ENCODE measurements at places on chromosomes 3 and 15.

- DNase-seq, result peak; percentile 79
Observed at GRCh38 chr15:75349851-75350588, 3.2 kb downstream of the NEIL1 start.

DNA sequence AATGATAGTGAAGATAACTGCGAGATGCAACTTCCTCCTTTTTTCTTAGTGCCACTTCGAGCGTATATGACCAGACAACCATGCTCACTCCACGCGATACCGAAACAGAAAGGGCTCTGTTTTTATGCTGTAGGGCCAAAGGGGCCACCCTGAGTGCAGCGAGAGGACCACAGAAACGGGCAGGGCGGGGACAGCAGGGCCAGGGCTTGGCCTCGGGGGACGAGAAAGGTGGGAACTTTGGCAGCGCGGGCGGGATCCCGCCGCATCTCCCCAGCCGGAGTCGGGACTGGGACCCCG lies 483 bp downstream of the VPS13C start:
- DNase-seq, result peak; percentile 73

DNA sequence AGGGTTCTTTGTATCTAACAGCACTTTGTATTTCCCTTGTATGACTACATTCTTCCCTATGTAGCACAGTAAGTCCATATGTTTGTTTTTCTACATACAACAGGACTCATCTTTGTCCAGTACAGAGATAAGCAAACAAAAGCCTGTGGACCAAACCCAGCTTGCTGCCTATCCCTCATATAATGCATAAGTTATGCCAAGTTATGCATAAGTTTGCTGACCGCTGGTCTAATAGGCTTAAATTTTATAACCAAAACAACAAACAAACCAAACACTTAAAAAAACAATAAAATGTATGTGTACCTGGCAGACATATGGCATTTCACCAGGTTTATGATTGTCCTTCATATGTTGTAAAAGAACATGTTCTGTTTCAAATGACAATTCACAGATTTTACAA lies 56.0 kb downstream of the ZNF280D start:
- no peak for DNase-seq

DNA sequence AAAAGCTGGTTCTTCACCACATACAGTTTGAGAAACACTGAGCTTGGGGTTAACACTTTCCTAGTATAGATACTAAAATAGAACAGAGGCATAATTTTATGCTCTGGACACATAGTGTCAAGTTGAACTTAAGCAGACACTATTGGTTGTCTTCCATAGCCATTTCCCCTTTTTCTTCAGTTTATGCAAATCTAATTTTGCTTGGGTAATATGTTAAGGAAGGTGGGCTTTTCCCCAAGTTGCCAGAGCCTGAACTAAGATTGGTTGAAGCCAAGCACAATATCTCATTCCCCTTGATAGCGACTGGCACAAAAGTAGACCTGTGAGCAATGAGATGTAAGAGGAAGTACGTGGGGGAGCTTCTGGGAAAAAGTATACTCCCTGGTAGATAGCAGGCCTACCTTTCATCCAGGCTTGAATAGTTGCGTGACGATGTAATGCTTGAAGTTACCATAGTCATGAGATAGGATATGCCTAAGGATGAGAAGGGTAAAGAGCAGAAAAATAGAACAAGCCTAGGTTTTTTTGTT lies 4.5 kb upstream of the POPDC2 start:
- no peak for DNase-seq

GRCh38 chr3:47586746-47587145 lies 8.1 kb upstream of the CSPG5 start:
- DNase-seq, result no peak

- no peak for DNase-seq
Observed at GRCh38 chr3:178982137-178982536, 89.5 kb downstream of the ZMAT3 start.

DNA sequence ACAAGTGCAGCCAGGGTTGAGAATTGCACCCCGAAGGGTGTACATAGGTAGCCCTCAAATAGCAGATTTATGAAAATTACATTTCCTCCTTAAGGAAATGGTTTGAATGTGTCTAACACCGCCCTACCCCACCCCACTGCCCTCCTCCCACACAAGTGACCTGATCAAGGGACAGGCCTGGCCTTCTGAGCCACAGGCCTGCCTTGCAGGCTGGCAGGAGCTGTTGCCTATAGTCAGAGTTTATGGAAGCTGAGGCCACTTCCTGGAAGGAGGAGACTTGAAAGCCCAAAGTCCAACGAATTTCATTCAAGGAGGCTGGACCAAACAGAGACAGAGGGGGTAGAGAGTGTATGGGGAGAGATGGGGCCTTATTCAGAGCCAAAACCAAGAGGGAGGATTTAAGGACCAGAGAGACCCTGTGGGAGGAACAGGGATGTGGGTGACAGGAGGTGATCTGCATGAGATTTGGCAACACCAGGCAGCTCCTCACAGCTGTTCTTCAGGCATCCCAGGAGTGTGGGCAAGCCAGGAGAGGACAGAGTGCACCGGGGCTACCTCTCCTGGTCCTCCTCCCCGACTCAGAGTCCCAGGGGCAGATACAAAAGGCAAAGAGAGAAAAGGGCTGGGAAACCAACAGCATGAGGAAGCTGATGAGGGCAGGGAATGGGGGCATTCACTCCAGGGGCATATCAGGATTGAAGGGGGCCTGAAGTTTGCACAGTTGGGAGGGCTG lies 100.4 kb upstream of the HES1 start:
- no peak for DNase-seq

- DNase-seq, result no peak
Observed at GRCh38 chr3:3851621-3852323, 52.5 kb downstream of the LRRN1 start.

GRCh38 chr3:140717921-140718320 lies 40.1 kb downstream of the TRIM42 start:
- DNase-seq, result no peak

- DNase-seq, result no peak
Observed at GRCh38 chr3:147200545-147200944, 205.8 kb downstream of the ZIC4 start.

DNA sequence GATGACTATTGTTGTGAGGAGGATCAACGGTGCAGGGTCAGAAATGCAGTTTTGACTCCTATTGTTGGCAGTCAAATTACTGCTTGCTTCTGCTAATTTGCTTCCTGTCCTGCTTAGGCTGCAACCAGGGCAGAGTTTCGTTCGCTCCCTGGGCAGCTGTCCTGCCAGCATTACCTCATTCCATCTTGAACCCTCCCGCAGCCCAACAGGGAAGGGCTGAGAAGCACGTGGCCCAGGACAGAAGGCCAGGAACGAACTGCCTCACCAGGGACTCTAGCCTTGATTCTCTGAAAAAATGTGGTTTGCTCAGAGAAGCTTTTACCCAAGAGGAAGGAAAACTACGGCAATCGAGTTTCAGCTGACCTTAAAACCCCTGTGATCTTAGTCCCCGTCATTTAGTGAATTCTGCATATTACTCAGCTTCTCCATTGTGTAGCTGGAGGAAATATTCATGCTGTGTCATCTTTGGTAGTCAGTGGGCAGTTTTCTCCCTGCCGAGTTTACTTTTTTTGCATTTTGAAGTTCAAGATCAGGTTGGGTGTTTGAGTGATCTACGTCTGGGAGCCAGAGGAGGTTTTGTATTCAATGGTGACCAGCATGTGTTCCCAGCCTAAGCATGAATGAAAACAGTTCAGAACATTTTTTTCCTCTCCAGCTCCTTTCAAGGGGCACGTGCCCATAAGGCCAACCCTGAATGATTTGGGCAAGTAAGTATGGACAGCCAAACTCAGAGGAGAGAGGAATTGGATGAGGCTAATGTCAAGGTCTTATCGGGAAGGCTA lies 23.0 kb downstream of the TLNRD1 start:
- peak; percentile 46 for DNase-seq

- DNase-seq, result peak; percentile 82
Observed at GRCh38 chr15:34583399-34584329, at the start of gene GOLGA8B. Gene GOLGA8B, minus strand, starts transcription at chr15:34583651. Its CDS starts 47,739 bp downstream, at chr15:34535912.

DNA sequence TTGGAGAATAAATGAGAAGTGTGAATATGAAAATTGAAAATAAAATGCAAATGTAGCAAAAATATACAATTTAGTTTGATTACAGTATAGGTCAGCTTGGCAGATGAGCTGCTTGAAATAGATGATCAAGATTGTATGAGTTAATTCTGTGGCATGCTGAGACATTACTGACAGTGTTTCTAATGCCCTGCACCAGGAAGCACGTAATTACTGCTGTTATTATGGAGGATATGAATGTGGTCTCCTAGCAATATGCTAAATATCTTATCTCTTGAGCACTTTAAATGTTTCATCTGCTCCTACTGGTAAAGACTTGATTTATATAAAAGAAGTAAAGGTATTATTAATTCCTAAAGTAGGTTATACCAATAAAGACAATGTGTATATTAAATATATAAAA lies 1015.5 kb downstream of the PLOD2 start:
- no peak for DNase-seq

GRCh38 chr3:189158034-189158433 lies 13.7 kb upstream of the TPRG1 start:
- DNase-seq, result no peak

DNA sequence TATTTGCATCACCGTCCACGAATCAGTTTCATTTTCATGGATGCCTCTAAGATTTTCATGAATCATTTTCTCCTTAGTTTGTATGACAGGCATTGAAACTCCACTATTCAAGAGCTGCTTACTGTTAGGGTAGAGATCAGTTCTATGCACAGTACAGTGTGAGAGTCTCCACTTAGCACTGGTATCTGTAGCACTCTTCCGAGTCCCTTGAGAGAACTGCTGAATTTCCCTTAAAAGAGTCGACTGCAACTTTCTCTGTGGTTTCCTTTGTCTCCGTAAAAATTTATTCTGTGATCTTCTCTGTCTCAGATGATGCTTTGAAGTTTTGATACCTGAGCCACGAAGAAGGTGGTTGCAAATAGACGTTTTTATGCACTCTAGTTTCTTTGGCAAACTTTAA lies 14.8 kb downstream of the GTPBP8 start:
- no peak for DNase-seq

GRCh38 chr3:194447657-194448056 lies 39.1 kb downstream of the ATP13A3 start:
- no peak for DNase-seq

GRCh38 chr3:186260726-186261125 lies 101.3 kb downstream of the DGKG start:
- no peak for DNase-seq

- no peak for DNase-seq
Observed at GRCh38 chr3:57805266-57805665, 49.2 kb downstream of the SLMAP start.

Data from activated CD4-positive, CD25-positive, alpha-beta regulatory T cell treated with anti-CD3 and anti-CD28 coated beads, Interleukin-2, amount 50 U/mL, for 72 hours (primary cell).